ENCODE measurements at places on chromosomes 1 and 21. TPM values are rescaled to one million over a fixed set of nuclear protein-coding genes. Genes with fewer than 3 reads are reported as not detected.

DNA sequence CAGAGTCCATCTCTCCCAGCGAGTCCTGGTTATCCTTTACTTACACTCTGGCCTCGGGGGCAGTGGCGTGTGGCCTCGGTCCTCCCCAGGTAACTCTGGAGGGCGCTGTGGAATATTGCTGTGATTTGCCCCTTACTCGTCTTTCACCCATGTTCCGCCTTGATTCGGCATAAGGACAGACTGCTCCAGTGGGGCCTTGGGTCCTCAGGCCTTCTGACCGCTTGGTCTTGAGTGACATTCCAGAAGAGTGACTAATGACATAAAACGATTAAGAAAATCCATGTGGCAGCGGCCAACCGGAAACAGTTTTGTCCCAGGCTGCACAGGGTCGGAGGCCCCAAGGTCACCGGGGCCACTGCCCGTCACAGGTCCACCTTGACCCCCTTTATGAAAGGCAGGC, 11.0 kb downstream of the ICMT start:
- DNase-seq, result no peak

- peak; percentile 26 for DNase-seq
Measured at GRCh38 chr21:25733859-25734653, 648 bp downstream of the ATP5PF start.

GRCh38 chr1:25113086-25113485, 119.2 kb downstream of the SYF2 start:
- DNase-seq, result no peak

GRCh38 chr1:159826441-159827101, at the start of gene SLAMF8:
Gene SLAMF8, plus strand, starts transcription at chr1:159826873. Its CDS starts 26 bp downstream, at chr1:159826899.
- no peak for DNase-seq

DNA sequence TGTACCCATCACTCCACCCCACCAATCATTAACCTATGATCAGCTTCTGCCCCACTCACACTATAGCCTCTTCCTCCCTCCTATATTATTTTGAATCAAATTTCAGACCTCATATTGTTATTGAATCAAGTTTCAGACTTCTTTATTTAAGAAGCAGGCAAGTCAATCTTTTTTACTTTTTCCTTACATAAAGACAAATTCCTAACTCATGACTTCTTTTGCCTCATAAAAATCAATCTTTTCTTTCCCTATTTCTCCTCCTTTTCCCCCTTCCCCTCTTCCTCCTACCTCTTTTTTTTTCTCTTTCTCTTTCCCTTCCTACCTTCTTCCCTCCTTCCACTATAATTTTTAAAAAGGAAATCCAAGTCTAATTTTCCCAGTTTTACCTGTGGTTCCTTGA, 4.3 kb upstream of the RWDD3 start:
- DNase-seq, result no peak

- no peak for DNase-seq
Measured at GRCh38 chr1:240843798-240844197, 231.8 kb upstream of the GREM2 start.

MANEAL gene
- 35.2 TPM for total RNA-seq

KRTAP13-2 gene
- total RNA-seq, result not detected

OXCT2 gene
- total RNA-seq, result 3.4 TPM

AIM2 gene
- total RNA-seq, result not detected

B3GALT2 gene
- not detected for total RNA-seq
